ENCODE measurements at places on chromosomes 1 and 21.

DNA sequence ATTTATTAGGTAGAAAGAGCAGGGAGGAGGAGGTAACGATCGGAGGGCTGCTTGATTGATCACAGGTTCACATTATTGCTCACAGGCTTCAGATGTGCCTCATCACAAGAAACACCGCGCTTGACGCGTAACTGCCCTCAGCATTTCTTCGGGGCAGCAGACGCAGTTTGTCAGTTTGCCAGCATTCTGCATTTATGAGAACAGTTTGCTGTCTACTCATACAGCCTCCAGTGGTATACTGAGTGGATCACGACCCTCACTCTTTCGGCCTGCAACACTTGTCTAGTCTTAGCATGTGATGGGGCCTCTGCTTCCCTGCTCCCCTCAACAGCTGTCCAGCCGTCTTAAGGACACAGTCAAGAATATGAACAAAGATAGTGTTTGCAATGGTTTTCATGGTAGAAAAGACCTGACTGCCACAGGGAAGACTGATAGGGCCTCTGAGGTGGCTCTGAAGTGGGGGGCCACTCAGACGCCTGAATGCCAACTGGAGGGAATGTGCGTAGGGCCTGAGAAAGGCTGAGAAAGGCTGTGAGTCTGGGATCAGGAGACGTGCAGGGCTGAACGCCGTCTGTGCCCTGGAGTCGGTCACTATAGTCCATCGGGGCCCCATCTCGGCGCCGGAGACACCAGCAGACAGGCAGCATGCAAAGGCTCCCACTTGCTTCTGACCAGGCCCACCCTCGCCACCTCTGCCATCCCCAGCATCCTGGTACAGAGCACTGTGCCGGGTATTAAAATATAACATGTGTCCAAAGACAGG, 45.0 kb downstream of the UBE2G2 start:
- no peak for DNase-seq

DNA sequence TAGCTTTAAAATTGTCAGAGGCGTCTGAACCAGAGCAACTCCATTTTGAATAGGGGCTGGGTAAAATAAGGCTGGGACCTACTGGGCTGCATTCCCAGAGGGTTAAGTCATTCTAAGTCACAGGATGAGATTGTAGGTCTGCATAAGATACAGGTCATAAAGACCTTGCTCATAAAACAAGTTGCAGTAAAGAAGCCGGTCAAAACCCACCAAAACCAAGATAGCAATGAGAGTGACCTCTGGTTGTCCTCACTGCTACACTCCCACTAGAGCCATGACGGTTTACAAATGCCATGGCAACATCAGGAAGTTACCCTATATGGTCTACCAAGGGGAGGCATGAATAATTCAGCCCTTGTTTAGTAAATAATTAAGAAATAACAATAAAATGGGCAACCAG, 143.6 kb downstream of the GABPA start:
- no peak for DNase-seq

GRCh38 chr1:211036381-211037060, 97.4 kb downstream of the KCNH1 start:
- DNase-seq = no peak

DNA sequence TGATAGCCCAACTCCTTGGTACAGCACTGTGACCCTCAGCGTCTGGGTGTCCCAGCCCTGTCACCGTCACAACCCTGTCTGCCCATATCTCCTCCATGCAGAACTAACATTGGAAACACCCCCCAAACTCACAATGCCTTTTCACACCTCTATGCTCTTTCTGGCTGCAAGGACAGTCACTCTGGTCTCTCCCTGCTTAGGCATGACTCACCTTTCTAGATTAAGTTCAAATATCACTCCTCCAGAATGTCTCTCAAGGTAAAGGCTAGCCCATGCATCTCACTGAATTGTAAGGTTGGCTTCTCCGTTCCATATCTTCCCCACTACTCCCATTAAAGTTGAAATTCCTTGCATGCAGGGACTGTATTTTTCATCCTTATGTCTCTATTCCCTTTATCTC, 17.0 kb upstream of the CAPN8 start:
- no peak for DNase-seq

GRCh38 chr1:115274467-115274866, 63.6 kb downstream of the NGF start:
- no peak for DNase-seq

DNA sequence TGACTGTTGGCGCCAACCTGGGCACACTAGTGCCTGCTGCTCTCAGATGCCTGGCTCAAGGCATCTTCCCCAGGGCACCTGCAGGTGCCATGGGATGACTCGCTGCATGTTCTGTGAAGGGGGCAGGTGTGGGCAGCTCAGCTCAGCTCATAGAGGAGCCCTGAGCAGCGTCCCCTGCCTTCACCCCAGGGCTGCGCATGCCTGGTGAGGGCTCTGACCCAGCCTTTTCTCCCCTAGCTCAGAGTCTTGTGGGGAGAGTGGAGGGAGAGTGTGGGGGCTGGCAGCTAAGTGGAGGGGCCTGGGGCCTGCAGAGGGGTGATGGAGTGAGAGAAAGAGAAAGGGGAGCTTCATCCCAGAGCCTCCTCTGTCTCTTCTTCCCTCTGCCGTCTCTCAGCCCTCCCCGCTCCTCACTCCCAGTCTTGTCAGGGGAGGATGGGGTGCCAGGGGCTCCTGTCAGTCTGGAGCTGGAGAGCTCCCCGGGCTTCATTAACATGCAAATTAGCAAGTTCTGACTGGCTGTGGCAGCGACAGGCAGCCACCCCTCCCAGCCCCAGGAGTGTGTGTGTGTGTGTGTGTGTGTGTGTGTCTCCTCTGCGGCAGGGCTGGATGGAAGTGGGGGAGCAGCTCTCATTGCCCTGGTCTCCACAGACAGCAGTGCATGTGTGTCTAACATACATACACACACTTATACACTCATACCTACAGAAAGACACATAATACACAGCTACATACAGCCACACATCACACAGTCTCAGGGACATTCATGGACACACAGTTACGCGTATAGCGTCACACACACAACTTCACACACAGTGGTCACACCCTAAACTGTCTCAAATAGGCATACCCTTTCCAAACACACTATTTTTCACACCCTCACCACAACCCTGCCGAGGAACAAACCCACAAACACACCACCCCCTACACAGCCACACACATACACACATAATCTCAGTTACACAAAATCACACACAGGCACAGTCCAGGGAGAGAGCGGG, 34.0 kb downstream of the FOXO6 start:
- peak; percentile 87 for DNase-seq

DNA sequence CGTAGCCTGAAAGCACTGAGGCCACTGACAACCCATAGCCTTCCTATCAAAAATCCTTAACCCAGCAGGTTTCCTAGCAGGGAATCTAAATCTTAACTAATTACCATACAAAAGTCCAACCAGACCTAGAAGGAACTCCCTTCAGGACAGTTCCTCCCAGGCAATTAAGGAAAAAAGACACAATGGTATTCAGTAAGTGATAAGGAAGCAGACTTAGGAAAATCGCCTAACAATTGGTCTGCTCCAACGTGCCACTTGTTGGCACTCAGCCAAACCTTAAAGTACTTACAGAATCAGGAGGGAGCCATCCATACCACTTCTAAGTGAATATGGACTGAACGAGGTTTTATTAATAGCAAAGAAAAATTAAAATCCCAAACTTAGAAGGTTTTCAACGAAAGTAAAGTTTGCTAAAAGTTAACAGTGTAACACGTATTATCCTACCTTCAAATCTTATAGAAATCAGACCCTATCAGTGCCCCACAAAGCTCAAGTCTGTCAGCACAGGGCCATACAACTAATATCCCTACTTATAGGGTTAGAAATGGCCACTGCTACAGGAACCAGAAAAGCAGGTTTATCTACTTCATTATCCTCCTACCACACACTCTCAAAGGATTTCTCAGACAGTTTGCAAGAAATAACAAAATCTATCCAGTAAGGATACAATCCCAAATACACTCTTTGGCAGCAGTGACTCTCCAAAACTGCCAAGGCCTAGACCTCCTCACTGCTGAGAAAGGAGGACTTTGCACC, 29.0 kb downstream of the SPATA6 start:
- DNase-seq = no peak

GRCh38 chr1:228397966-228398365, 8.7 kb downstream of the TRIM11 start:
- DNase-seq = no peak

GRCh38 chr1:208848854-208849253, 604.7 kb upstream of the PLXNA2 start:
- no peak for DNase-seq

GRCh38 chr1:960363-961131, at the start of gene KLHL17:
Gene KLHL17 (plus strand): TSS chr1:960584. CDS start chr1:960694, 110 bp downstream.
- DNase-seq = peak; percentile 24

DNA sequence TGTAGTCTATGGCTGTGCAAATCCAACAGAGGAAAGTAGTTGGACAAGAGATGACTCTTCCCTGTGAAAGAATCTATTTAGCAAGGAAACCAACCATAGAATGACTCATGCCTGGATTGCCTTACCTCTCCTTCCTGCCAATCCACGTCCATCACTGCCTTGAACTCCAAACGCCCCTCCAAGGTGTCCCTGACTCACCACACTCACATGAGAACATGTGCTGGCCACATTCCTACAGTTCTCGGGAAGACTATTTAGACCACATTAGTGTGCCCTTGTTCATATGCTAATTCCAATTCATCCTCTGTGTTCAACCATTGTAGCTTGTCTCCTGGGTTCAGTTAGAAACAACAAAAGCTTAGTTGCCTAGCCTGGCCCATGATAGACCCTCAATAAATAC, 157.3 kb downstream of the SLC30A10 start:
- DNase-seq = no peak

DNA sequence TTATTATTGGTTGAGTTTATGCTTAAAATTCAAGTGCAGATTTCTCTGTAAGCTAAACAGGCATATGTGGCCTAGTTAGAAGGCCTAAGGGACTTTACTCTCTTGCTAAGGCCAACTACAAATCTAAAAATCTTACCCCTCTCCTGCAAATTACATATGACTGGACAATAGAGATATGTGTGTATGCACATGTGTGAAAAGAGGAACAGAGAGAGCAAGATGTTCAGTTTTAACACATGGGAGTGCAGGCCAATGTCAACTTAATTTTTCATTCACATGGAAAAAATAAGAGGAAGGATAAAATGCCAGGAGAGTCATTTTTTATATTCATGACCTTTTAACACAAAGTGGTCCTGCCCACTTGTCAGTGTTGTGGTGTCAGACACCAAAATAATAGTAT, 8.5 kb downstream of the OR10K2 start:
- DNase-seq = no peak

GRCh38 chr1:226248091-226248490, 24.6 kb downstream of the MIXL1 start:
- DNase-seq = no peak

- no peak for DNase-seq
Measured at GRCh38 chr1:100606438-100606837, 68.5 kb downstream of the GPR88 start.

- no peak for DNase-seq
Measured at GRCh38 chr1:24639881-24640280, 3.2 kb upstream of the SRRM1 start.

- no peak for DNase-seq
Measured at GRCh38 chr1:107954719-107955415, 10.1 kb downstream of the VAV3 start.

Measured in NCI-H526 treated with DMSO at 0.1 percent for 48 hours (cell line).